ENCODE measurements at places on chromosomes 4 and X.
A peak's percentile ranks its signal among the peaks of the same experiment; 100 is the strongest.

GRCh38 chr4:48329976-48330375 lies 11.4 kb upstream of the SLAIN2 start:
- no peak for DNase-seq

DNA sequence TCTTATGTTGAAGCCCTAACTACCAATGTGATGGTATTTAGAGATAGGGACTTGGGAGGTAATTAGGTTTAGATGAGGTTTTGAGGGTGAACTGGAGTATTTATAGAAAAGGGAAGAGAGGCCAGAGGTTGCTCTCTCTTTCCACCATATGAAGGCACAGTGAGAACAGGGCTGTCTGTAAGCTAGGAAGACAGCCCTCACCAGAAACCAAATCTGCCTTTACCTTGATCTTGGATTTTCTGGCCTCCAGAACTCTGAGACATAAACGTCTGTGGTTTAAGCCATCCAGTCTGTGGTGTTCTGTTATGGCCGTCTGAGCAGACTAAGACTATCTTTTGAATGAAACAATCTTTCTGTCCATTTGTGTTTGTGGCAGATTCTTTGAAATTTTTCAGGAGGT lies 223.7 kb downstream of the PDHA2 start:
- no peak for DNase-seq

- no peak for DNase-seq
Observed at GRCh38 chrX:108734426-108734825, 1.9 kb downstream of the IRS4 start.

DNA sequence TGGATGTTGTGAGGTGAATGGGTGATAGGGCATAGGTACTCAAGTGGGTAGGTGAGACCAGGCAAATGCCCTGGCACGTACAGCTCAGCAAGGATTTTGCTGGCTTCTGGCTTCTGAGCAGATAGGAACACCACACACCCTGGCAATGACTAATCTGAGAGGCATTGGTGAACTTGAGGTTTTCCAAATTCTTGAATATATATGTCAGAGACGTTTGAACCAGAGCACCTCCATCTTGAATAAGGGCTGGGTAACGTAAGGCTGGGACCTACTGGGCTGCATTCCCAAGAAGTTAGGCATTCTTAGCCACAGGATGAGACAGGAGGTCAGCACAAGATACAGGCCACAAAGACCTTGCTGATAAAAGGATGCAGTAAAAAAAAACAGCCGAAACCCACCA lies 204.5 kb downstream of the NLGN4X start:
- DNase-seq, result no peak

GRCh38 chr4:134747108-134747805 lies 545.7 kb upstream of the PABPC4L start:
- DNase-seq, result no peak

GRCh38 chr4:140116442-140117104 lies 37.4 kb downstream of the MAML3 start:
- DNase-seq, result no peak

GRCh38 chr4:139171876-139172691 lies 4.9 kb downstream of the ELF2 start:
- DNase-seq, result no peak

DNA sequence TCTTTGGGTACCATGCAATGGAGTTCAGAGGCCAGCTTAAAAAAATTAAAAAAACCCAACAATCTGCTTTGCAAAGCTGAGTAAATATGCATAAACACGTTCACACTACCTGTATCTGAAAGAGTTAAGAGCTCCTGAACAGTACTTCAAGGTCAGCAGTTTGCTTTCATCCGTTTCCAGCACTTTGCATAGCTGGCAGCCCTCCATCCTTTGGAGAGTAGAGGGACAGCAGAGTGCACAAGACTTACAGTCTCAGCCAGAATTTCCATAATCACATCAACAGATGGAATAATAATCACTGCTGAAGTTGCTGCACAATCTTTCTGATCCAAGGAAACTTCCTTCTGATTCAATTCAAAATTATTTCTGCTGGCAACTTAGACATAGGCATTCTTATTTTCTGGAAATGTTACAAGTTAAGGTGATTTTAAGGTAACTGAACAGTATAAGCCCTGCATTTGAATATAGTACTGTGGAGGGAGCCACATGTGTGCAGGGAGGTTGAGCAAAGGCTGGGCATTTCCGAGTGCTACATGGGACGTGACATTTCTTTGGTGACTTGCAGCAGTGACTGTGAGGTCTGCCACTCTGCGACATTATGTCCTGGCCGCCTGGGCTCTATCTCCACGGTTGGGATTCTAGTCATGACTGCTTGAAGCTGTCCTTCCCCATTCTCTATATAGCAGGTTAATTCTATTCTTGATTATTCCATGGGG lies 73.5 kb upstream of the EMCN start:
- no peak for DNase-seq

GRCh38 chr4:8093587-8094274 lies 64.9 kb downstream of the ABLIM2 start:
- DNase-seq, result no peak

DNA sequence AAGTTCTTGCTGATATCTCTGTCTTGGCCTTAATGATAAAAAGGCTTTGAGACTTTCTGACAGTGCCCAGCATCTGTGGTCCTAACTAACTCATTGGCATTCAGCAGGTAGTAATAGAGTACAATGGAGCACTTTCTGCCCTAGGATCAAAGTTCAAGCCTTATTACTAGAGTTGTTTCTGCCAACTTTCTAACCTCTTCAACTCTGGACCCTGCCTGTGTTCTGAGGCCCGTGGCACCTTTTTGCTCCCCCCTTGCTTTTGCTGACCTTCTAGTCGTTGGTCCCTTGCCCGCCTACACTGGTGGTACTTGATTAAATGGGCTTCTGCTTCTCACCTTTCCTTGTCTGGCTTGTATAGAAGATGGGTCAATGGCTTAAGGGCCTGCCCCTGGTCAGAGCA lies 126.3 kb downstream of the PPARGC1A start:
- DNase-seq, result no peak

- no peak for DNase-seq
Observed at GRCh38 chr4:147864607-147865006, 132.7 kb downstream of the ARHGAP10 start.

GRCh38 chr4:5158825-5159224 lies 107.5 kb downstream of the STK32B start:
- no peak for DNase-seq

DNA sequence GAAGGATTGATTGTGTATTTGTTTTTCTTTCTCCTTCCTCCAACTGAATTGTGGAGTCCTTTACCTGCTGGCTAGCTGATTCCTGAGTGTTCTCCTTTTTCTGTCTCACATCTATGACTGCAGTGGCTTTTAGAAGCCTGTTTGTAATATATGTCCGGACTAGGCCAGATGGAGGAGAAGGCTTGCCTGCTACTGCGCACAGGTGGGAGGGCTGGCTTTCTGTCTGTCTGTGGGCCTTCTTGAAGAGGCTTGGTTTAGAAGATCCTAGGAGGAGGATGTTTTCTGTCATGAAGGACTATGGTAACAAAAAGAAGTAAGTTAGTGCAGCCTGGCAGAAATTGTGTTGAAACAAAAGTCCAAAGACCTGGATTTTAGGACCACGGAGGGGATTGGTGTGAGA lies 8.5 kb downstream of the PPP1R3F start:
- no peak for DNase-seq

GRCh38 chrX:109472939-109473735 lies 8.7 kb downstream of the GUCY2F start:
- DNase-seq, result no peak

- no peak for DNase-seq
Observed at GRCh38 chrX:30762755-30763154, 109.5 kb downstream of the GK start.

GRCh38 chr4:177391287-177391686 lies 51.0 kb downstream of the AGA start:
- DNase-seq, result no peak

DNA sequence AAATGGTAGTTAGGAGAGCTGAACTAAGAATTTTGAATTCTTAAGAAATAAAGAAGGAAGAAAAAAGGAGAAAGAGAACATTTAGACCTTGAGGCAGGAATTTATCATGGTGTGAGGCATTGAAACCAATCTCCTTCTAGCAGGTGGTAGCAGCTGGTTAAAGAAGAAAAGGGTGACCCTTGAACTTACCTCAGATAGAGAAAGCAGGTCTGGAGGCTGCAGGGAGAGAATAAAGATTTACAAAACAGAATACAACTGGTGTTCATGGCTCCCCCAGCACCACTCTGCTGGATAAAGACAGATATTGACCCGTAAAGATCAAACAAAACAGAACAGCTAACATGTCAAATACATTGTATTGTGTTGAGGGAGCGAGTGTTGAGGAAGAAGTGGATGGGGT lies 56.0 kb downstream of the NCAPG start:
- DNase-seq, result no peak

GRCh38 chr4:148056879-148057278 lies 325.0 kb downstream of the ARHGAP10 start:
- DNase-seq, result peak; percentile 30

- DNase-seq, result no peak
Observed at GRCh38 chr4:28248269-28248668, 1387.6 kb downstream of the STIM2 start.

DNA sequence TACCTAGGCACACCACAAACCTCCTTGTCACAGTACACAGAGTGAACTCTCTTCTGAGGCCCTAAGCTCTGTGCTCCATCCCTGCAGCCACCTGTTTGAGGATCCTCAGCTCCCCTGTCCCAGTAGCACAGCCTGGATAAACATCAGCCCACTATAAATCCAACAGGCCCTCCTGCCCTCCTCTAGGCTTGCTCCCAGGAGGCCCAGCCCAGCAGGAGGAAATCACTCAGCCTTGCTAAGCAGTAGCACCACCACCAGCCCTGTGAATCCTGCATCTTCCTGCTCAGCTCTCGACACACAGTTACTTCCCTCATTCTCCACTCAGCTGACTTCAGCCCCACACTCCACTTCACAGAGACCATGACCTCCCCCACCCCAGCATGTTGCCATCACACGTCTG lies 273.9 kb downstream of the BCOR start:
- no peak for DNase-seq

- no peak for DNase-seq
Observed at GRCh38 chrX:33188881-33189280, 22.5 kb downstream of the DMD start.

DNA sequence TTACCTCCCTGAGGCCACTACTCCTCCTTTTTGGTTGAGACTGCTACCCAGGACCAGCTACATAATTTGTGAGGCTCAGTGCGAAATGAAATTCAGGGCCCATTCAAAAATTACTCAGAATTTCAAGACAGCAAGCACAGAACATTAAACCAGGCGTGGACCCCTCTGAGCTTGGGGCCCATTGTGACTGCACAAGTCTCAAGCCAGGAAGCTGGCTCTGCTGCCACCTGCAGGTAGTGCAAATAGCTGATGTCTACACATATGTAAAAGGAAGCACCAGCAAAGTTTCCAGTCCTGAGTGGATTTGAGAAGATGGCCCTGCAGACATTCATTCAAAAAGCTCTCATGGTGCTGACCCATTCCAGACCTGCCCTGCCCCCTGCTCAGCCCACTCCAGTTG lies 213.4 kb upstream of the LNX1 start:
- no peak for DNase-seq

DNA sequence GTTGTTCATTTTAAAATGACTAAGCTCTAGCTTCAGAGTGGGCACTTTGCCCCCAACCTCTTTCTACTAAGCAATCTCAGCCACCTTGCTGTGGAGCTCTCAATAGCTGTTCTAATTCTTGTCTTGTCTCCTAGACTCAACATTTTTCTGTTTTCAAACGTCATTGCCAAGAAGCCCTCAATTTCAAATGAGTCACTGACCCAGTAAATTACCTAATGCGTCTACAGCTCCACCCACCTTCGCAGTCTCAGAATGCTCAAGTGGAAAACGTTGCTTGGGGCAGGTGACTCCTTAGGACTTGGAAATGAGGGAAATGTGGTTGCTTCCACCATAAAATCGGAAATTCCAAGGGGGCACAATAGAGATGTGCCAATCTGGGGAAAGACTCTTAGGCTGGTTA lies 59.0 kb downstream of the ING2 start:
- no peak for DNase-seq

- DNase-seq, result no peak
Observed at GRCh38 chr4:105896461-105896942, 1.2 kb downstream of the NPNT start.

GRCh38 chr4:81704461-81704860 lies 232.8 kb upstream of the RASGEF1B start:
- DNase-seq, result no peak

DNA sequence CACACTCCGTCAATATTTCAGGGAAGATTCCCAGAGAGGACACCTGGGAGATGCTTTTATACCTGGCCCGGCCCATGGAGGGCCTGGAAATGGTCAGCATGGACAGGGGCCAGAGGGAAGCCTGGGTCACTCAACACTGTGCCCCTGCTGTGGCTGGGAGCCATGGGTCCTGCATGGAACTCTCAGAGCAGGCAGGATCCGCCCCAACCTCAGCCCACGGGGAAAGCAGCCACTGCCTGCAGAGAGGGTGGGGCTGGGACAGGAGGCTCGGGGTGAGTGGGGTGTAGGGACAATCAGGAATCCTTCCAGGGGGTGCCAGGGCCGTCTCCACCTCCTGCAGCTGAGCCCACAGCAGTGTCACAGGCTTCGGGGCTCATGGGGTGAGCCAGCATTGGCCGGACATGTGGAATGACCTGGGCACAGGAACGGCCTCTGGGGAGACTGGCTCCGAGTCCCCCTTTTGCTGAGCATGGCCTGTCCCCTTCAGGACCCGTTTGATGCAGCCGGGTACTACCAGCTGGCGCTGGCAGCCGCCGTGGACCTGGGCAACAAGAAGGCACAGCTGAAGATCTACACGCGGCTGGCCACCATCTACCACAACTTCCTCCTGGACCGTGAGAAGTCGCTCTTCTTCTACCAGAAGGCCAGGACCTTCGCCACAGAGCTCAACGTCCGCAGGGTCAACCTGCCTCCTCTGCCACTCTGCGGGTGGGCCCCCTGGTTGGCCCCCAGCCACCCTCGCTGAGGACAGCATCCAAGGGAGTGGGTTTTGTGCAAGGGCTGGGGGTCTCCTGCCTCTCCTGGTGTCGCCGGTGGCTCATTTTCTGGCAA lies 29.1 kb upstream of the HTRA3 start:
- DNase-seq, result no peak

DNA sequence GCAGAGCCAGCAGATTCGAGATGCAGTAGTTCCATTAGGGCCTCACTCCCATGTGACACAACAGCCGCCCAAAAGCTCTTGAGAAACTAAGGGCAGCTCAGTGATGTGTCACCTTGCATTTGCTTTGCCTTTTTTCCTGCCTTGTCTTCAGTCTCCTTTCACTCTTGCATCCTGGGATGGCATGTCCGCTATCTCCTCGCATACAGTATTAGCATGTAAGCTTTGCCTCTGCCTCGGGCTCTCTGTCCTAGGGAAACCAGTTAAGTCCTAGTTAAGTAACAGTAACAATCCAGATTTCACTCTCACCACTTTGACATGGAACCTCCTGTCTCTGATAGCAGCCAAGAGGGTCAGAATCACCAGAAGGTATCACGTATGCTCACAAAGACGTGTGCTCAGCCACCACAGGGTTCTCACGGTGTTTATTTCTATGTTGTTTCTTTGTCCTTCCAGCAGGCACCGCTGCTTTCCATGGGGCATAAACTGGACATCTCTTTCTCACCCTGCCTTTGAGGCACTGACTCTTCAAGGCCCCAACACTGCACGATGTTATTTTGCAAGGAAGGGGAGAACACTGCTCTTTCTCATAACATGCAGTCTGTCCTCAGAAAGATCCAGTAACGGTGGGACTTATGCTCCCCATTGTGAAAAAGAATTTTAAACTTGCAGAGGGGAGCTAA lies 26.7 kb upstream of the SORBS2 start:
- DNase-seq, result no peak

Measured in stimulated activated CD8-positive, alpha-beta memory T cell treated with anti-CD3 and anti-CD28 coated beads, Interleukin-4, amount 100 ng/mL, for 1 hour (primary cell).